Myocyte (in vitro differentiated cells): ENCODE measurements at places on chromosomes 7 and 10.

DNA sequence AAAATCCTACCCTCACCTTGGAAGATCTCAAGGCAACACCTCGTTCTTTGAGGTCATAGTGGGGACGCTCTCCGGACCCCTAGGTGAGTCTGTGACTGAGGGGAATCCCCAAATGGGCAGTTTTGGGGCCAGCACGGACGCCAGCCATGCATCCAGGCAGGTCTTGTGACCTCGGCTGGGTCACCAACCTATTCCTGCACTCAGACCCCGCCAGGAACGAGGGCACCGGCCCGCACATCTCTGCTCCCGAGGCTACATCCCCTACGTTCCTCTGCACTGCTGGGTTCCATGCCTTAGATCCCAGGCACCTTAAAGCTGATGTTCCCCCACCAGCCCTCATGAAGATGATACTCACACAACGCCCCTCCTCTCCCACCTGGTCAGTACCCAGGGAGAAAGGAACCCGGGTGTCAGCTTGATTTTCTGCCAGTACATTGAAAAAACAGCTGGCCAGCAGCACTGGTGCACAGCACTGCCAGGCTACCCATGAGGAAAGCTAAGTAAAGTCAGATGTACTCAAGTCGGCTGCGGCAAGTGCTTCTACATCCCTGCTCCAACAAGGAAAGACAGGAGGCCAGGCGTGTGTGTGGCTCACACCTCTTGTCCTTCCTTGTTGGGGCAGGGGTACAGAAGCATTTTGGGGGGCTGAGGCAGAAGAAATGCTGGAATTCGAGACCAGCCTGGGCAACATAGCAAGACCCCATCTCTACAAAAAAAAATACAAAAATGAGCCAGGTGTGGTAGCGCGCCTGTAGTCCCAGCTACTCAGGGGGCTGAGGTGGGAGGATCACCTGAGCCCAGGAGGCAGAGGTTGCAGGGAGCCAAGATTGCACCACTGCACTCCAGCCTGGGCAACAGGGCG, 48.1 kb downstream of the DIP2C start:
- DNase-seq = no peak

- no peak for DNase-seq
Measured at GRCh38 chr10:6270951-6271350, 68.2 kb downstream of the PFKFB3 start.

DNA sequence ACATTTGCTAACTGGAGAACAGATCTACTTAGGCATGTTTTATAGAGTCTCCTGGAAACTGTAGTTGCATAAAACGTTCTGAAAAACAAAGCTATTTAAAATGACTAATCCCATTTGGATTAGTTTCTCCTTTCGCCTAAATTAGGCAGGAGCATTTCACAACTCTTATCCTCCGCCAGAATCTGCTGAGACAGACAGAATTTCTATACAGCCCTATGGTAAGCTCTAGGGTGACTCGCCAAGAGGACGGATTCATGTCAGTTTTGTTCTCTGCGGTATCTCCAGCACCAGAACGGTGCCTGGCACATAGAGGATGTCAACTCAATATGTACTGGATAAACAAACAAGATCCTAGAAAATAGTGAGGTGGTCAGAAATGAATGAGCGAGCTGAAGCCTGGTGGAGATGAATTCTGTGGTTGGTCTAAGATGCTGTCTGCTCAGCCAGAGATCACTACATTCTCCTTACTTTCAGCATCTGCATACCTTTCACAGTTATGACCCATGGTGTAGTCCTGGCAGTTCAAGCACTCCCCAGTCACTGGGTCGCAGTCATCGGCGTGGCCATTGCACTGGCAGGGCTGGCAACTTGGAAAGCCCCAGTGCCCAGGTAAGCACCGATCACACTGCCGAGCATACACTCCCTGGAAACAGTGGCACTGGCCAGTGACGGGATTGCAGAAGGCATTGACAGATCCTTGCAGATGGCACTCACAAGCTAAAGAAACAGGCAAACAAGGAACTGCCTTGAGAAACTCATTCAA, 44.0 kb downstream of the LAMB1 start:
- peak; percentile 61 for DNase-seq

GRCh38 chr10:30002426-30003266, 56.7 kb downstream of the JCAD start:
- DNase-seq = peak; percentile 64

DNA sequence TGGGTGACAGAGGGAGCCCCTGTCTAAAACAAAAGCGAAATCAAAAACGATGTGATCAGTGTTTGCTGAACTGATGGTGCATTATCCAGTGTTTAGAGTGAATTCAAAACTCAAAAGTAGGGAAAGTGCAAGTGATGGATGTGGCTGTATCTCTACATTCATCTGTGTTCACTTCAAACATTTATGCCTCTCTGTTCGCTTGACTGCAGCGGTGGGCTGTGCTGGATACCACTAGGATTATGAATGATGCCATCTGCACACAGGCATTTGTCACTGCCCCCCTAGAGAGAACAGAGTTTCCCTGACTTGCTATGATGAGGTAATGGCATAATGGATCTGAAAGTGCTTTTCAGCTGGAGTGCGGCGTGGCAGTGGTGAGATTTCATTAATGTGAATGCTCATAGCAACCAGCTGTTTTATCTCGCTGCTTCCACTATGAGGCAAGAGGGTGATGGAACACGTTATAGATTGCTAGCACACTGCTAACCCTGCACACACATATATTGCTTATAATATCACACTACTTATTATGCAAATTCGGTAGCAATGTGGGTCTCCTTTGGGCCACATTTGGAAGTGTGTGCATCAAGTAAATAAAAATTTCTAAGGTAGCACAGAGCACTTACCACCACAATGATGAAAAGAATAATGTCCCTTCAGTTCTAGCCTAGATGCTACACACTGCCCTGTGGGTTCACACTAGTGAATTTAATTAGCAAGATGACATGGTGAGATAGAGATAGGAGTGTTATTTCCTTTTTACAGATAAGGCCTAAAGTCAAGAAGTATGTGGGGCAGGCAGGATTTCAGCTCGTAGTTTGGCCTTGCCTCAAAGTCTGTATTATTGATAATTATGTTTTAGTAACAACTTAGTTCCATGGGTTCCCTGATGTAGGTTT, 164.7 kb downstream of the CAMK1D start:
- no peak for DNase-seq

DNA sequence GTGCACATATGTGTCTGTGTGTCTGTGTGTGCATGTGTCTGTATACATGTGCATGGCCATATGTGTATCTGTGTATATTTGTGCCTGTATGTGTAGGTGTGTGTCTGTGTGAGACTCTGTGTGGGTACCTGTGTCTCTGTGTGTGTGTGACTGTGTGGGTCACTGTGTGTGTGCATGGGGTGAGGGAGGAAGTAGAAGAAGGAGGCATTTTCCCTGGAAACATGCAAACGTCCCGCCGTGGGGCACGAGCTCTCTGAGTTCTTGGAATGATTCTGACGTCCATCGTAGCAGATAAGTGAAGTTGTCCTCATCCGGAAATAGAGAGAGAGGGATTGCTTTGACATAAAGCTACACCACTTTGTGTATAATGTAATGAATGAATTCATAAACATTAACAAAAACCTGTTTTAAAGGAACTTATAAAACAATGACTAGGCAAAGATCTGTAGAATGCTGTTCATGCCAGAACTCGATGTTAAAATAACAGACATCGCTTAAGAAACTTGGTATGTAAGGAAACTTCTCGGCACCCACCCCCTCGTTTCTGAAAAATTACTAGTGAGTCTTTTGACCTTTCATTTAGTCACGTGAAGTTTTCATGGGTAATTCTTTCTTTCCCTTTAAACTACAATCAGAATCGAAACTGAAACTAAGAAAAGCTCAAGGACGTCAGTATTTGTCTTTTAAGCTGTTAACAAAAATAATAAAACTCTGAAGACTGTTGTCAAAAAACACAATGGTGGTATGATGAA, 43.6 kb upstream of the KLF6 start:
- peak; percentile 68 for DNase-seq

DNA sequence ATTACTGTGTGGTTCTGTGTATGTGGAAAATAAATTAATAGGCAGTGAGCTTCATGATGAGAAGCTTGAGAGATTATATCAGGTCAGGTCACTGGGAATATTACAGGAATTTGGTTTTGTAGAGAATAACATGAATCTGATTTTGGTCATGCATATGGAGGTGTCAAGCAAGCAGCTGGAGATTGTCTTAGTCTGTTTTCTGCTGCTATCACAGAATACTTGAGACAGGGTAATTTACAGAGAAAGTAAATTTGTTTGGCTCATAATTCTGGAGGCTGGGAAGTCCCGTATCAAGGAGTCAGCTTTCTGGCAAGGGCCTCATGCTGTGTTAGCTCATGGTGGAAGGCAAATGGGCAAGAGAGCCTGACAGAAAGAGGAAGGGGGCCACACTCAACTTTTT, 120.7 kb upstream of the FAM3C start:
- no peak for DNase-seq

DNA sequence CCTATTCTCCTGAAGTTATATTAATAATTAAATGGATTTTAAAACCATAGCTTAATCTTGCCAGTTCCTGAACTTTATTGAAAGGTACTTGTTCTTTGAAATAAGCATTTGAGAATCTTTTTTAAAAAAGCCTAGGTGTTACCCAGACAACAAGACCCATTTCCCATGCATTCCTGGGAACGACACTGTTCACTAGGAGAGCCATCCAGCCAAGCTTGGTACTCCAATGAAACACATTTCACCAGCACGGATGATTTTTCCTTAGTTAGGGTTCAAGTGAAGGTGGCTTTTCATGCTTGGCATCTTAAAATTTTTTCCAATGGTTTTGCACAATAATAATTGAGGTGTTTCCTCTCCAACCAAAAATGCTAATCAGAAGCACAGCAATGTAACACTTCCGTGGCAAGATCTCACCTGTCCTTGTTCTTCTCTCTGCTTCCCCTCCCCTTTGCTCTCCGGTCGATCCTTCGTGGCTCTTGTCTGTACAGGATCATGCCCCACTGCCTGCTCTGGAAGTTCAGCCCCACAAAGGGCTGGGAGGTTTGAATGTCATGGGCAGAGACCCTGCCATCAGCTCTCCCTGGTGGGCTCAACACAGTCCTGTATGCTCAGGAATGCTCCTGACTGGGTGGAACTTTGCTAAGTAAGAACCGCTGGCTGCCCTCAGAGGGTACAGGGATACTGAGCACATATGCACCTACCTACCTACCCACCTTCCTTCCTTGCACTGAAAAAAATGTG, 69.7 kb upstream of the AQP1 start:
- no peak for DNase-seq

DNA sequence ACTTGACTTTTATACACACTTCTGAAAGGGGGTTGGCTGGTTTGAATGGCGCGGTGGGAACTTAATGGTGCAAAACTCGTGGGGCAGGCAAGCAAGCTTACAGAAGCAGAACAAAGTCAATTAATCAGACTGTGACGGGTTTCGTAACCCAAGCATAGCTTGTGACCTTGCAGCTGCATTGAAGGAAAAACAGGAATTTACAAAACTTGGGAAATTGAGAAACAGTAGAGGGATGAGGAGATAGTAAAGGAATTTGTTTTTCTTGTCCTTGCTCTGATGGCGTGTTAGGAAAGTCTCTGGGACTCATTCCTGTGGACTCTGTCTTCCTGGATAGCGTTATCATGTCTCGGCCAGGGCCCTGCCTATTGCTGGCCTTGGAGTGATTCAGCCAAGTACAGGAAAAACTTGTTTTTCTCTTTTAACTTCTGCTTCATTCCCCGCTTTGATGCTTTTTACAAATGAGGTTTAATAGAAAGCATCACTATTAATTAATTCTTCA, 220.0 kb upstream of the KCND2 start:
- peak; percentile 95 for DNase-seq

- no peak for DNase-seq
Measured at GRCh38 chr10:12875100-12875499, 126.4 kb downstream of the CCDC3 start.

DNA sequence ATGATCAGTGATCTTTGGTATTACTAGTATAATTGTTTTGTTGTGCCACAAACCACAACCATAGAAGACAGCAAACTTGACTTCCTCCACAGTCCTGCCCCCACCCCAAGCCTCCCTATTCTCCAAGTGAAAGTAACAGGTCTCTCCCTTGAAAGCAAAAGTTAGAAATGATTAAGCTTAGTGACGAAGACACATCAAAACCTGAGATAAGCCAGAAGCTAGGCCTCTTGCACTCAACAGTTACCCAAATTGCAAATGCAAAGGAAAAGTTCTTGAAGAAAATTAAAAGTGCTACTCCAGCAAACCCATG, 7.5 kb downstream of the SAR1A start:
- DNase-seq = no peak

- DNase-seq = no peak
Measured at GRCh38 chr7:28312948-28313347, 99.4 kb upstream of the CREB5 start.

GRCh38 chr7:44073664-44074348, 8.4 kb upstream of the PGAM2 start:
- peak; percentile 59 for DNase-seq

DNA sequence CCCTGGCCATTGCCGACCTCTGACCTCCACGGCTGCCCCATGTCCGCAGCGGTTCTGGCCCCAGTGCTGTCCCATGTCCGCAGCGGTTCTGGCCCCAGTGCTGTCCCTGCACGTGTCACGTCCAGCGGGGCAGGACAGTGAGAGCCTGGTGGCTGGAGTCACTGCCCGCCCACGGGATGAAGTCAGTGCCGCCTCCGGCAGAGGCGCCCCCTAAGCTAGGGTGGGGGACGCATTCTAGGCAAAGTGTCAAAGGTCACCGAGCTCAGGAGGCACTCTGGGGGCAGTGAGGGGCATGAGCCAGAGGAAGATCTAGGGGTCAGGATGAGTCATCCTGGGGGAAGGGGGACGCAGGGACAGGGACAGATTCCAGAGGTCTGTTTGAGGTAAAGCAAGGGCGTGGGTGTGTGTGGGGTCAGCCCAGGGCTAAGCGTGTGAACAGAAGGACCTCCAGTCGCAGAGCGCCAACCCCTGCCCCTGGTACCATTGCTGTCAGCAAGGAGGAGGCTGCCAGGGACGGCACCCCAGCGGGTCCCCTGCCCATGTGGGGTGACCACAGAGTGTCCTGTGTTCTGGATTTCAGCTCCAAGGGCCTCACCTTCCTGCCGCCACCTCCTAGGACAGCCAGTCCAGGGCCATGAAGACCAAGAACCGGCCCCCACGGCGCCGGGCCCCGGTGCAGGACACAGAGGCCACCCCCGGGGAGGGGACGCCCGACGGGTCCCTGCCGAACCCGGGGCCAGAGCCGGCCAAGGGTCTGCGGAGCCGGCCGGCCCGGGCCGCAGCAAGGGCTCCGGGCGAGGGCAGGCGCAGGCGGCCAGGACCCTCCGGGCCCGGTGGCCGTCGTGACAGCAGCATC, 665 bp downstream of the BHLHA15 start:
- DNase-seq = no peak

DNA sequence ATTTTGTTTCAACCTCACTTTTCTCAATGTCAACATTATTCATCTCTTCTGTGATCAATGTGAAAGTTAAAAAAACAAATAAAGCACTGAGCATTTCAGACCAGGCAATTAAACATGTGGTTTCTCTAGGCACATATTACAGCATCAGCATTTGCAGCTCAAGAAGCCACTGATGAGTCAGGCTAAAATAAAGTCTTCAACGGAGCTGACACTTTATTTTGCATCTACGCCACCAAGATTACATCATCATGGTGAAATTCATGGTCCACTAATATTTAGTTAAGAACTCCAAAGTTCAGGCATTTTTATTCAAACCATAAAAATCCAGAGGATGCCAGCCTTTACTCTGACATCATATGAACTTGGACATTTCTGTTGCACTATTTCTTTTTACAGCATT, 33.0 kb downstream of the MAGI2 start:
- DNase-seq = peak; percentile 74

- no peak for DNase-seq
Measured at GRCh38 chr7:131039355-131039762, 288.3 kb upstream of the MKLN1 start.

GRCh38 chr10:35650894-35651293, 8.8 kb upstream of the FZD8 start:
- no peak for DNase-seq
